Sigmoid colon (tissue), 7 donors: ENCODE measurements at places on chromosomes 2 and 18.

DNA sequence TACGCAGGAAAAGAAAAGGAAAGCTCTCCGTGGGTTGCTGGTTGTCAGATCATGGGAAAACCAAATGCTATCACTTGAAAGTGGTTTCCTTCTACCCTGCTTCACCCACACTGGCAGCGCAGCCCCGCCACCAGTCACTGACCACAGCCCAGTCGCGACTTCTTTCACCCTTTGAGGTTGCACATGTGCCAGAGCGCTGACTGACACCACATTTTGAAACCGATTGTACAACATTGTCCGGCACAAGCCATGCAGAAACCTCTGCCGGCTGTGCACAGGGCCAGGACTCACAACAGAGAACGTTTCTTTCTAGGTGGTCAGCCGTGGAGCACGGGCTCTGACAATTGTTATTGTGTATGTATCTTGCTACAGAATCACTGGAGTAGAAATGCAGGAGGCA is 827.2 kb upstream of the POU3F3 start:
- no peak for DNase-seq

- no peak for DNase-seq
Observed at GRCh38 chr2:160376576-160376975, 117.0 kb downstream of the RBMS1 start.

- DNase-seq, result peak; percentile 27
Observed at GRCh38 chr2:97714084-97714949, 941 bp downstream of the ZAP70 start.

DNA sequence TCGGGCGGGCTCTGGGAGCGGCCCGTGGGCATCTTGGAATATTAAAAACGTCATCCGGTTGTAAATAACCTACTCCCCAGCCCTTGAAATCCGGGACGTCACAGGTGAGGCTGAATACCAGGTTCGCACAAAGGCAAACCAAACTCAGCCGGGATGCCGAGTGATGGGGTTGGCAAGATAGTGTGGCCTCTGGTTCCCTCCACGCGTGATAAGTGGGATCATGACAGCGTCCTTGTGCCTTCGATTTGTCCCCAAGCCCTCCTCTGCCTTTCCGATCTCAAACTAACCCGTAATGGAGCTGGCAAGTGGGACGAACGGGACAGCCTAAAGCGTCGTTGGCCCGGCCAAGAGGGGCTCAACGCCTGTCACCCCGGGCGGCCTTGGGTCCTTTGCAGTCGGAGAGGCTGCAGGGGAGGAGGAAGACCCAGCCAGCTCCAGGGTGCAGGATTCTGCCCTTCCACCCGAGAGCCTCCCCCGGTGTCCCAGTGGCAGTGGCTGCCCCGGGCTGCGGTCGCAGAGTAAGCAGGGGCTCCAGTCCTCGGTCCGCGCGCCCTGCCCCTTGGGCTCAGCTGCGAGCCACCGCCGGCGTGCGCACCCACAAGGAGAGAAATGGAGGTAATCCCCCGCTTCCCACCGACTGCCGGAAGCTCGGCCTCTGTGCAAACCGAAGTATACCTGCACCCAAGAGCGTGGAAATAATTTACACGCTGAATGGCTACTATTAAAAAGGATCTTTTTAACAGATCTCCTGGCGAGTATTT is 13.4 kb upstream of the PAX3 start:
- no peak for DNase-seq

DNA sequence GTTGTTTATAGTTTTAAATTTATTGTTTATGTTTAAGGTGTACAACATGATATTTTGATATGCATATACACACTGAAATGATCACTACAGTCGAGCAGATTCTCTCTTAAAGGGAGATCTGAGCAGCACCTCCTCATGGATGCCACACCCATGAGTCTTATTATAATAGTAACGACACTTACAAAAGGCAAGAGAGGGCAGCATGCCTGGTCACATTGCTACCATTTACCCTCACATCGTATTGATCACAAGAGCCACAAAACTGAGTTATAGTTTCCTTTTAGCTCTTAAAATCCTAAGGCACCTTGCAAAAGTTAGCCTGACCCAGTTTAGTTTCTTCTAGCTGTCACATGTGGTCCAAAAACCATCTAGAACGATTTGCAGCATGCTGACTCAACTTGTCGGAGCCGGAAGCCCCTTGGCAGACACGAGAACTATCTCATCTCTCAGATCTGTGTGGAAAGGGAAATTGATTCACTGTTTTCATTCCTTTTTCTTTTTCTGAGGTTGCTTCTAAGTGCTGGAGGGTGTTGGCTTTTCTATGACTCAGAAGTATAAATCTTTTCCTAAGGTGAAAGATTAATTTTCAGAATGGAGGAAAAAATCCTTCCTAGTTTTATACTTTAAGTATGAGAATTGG is 85.3 kb downstream of the CDC42EP3 start:
- DNase-seq, result peak; percentile 80

DNA sequence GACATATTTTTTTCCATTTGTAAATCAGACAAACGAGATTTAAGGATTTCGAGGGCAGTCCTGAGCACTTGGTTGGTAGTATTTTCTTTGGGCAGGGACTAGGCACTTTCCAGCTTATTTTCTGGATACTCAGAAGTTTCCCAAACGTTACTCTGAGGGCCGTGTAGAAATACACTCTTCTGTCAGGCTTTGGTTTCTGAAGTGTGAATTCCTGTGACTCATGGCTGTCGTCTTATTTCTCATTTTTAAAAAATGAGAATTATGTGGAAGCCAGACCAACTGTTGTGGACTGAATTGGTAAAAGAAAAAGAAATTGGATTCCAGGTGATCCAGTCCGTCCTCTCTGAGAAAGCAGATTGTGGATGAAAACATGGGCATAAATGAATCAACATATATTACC is 658.6 kb upstream of the FANCL start:
- no peak for DNase-seq
